ENCODE measurements at places on chromosomes 5 and 9. TPM values are rescaled to one million over a fixed set of nuclear protein-coding genes. Genes with fewer than 3 reads are reported as not detected.

GCNT1 gene
- total RNA-seq, result 0.36 TPM

DBH gene
- 1.7 TPM for total RNA-seq

C9orf50 gene
- not detected for total RNA-seq

CDH9 gene
- not detected for total RNA-seq

LIFR gene
- 0.11 TPM for total RNA-seq

SUSD3 gene
- 35.6 TPM for total RNA-seq

- DNase-seq, result no peak
Measured at GRCh38 chr5:155626592-155626991, 613.0 kb downstream of the KIF4B start.

- DNase-seq, result no peak
Measured at GRCh38 chr9:133995012-133995896, 3.1 kb upstream of the VAV2 start.

- DNase-seq, result no peak
Measured at GRCh38 chr9:13127131-13127530, 152.4 kb downstream of the MPDZ start.

DNA sequence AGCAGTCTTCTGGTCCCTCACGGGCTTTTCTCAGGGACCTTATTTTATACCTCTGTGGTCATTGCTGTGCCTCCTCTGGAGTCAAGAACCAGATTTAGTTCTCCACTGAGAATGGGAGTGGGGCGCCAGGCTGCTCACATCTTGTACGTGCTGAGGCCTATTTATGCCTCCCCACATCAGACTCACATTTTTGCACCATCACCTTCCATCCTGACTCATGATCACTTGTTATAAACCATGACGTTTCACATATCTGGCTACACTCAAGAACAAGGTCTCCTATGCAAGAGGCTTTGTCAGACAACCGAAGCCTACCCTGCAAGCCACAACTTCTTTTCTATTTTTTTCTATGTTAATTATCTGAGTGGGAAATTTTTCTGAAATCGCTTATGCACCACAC is 10.7 kb downstream of the PRUNE2 start:
- no peak for DNase-seq

- DNase-seq, result no peak
Measured at GRCh38 chr9:132984202-132985070, 5.9 kb downstream of the GFI1B start.
